ENCODE measurements at places on chromosomes 7 and 10. TPM values are rescaled to one million over a fixed set of nuclear protein-coding genes. Genes with fewer than 3 reads are reported as not detected.

Gene STEAP2
- 1.6 TPM for total RNA-seq

DNA sequence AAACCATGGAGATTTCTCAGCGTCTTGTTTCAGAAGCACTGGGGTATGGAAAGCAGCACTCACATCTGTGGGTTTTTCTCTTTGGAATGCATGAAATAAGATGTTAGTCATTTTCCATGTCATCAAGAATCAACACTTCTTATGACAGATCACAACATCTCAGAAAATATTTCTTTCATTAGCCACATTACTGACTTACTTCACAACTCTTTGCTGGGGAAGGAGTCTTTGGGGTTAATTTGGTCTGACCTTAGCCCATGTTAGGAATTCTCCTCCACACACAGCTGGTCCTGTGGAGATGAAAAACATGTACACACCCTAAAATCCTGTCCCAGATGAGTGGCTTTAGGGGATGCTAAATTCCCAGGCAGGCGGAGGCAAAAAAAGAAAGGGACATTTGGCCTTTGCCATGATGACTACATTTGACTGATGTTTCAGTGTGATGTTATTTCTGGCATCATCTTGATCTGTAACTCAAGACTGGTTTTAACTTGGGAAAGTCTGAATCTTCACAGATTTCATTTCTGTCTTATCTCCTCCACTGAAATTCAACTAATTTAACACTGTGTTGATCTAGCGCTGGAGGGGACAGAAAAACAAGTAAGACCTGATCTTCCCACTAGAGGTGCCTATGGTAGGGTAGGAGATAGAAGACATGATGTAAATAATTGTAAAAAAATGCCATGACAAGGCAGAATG is 363.2 kb downstream of the PRPF18 start:
- H3K27me3 ChIP-seq, result no peaks in the 10 kb centered on the region
- peak overlapping the region; percentile 60 for H3K27ac ChIP-seq
- peaks cover 12% of the 10 kb centered on the region for H3K36me3 ChIP-seq
- no peak for DNase-seq

Gene ZPBP
- not detected for total RNA-seq

Gene OR2A7
- 0.41 TPM for total RNA-seq

- no peak overlapping the region for H3K4me3 ChIP-seq
- no peak overlapping the region for H3K27ac ChIP-seq
- no peak for DNase-seq
These were observed 161.2 kb downstream of the TAX1BP1 start for GRCh38 chr7:27901028-27901760.

Gene PILRA
- 2.7 TPM for total RNA-seq

DNA sequence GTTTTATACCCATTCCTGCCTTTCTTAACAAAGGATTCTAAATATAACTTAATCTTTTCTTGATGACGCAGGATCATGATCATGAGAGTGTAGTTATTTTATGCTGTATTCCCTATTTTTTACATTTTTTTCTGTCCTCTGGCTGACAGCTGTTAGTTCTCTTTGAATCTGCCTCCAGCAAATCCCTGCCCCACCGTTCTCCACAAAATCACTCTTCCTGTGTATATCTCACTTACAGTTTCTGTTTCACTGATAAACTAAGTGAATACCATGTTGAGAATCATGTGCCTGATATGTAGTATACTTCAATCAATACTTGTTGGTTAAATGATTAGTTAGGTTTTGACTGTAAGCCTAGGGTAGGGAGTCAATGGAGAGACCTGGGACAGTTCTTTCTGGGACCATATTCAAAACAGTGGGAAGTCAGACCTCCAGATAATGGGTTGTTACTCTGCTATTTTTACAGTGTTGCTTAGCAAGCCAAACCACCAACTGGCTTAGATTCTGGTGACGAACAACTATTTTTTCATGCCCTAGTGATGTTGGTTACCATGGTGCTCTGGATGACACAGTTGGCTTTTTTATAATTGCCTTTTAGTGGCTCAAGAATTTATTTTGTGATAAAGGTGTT is 12.8 kb downstream of the CNNM1 start:
- H3K4me1 ChIP-seq, result peaks cover 12% of the 10 kb centered on the region
- no peak overlapping the region for H3K27ac ChIP-seq
- H3K36me3 ChIP-seq, result no peaks in the 10 kb centered on the region
- H3K4me3 ChIP-seq, result no peak overlapping the region

- no peak overlapping the region for H3K27ac ChIP-seq
- H3K27me3 ChIP-seq, result peaks cover 2% of the 10 kb centered on the region
- no peak for DNase-seq
- H3K4me1 ChIP-seq, result no peaks in the 10 kb centered on the region
- H3K4me3 ChIP-seq, result no peak overlapping the region
These were observed 100.9 kb downstream of the FOXL3 start for GRCh38 chr7:390761-391410.

DNA sequence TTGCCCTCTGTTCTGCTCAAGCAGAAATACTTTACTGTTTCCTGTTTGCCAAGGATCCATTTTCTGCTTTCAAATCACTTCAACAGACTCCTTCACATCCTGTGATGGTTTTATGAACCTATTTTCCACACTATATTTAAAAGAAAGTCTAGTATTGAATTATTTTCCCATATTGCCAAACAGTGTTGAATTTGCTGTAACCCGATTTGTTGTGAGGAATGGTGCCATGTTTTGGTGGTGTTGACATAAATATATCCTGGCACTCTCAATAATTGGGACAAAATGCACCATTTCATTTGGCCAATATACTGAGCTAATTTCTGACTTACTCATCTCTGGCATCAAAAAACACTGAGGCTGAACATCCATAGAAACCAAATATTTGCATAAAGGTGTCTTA is 615.4 kb upstream of the SEMA3D start:
- no peaks in the 10 kb centered on the region for H3K4me1 ChIP-seq
- H3K4me3 ChIP-seq, result no peak overlapping the region
- no peaks in the 10 kb centered on the region for H3K27me3 ChIP-seq

DNA sequence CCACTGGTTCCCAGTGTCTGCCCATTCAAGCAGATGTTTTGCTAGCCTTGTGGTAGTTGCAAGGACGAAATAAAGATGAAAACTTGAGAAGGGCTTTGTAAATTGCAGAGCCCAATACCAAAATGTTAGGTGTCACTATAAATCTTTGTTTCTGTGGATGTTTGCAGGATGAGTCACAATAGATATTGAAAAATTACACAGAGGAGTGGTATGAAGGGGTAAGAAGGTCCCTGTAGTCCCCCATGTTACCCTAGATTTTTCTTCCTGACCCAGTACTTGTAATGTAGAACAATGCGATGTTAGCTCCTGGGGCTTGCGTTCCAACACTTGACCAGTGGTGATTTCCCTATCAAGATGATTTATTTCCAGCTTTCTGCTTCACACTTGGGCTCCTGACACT is 102.6 kb upstream of the LYZL1 start:
- no peaks in the 10 kb centered on the region for H3K27me3 ChIP-seq
- H3K36me3 ChIP-seq, result no peaks in the 10 kb centered on the region
- H3K4me3 ChIP-seq, result no peak overlapping the region
- H3K4me1 ChIP-seq, result peaks cover 5% of the 10 kb centered on the region
- no peak overlapping the region for H3K27ac ChIP-seq
- no peak for DNase-seq

DNA sequence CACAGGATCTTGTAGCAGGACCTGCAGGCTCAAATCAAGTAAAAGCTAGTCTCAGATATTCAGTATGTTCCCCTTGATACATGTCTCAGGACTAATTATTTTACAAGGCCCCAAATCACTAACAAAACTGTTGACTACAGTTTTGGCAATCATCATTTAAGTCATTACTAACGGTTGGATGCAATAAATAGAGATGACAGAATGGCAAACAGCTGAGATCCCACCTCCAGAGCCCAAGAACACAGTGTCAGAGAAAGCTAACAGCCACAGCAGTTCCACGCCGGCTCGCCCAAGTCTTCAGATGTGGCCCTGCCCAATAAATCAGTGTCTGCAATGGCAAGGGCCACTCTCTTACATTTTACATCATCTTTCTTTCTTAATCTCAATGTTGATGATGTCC is 87.6 kb downstream of the CTBP2 start:
- H3K4me3 ChIP-seq, result peak overlapping the region; percentile 44
- no peak for DNase-seq
- peaks cover 29% of the 10 kb centered on the region for H3K36me3 ChIP-seq
- H3K27ac ChIP-seq, result no peak overlapping the region
- H3K27me3 ChIP-seq, result no peaks in the 10 kb centered on the region
- H3K4me1 ChIP-seq, result peaks cover 52% of the 10 kb centered on the region

Gene SUGCT
- 5.9 TPM for total RNA-seq

Gene CD36
- total RNA-seq, result 0.23 TPM

Gene MKX
- not detected for total RNA-seq

DNA sequence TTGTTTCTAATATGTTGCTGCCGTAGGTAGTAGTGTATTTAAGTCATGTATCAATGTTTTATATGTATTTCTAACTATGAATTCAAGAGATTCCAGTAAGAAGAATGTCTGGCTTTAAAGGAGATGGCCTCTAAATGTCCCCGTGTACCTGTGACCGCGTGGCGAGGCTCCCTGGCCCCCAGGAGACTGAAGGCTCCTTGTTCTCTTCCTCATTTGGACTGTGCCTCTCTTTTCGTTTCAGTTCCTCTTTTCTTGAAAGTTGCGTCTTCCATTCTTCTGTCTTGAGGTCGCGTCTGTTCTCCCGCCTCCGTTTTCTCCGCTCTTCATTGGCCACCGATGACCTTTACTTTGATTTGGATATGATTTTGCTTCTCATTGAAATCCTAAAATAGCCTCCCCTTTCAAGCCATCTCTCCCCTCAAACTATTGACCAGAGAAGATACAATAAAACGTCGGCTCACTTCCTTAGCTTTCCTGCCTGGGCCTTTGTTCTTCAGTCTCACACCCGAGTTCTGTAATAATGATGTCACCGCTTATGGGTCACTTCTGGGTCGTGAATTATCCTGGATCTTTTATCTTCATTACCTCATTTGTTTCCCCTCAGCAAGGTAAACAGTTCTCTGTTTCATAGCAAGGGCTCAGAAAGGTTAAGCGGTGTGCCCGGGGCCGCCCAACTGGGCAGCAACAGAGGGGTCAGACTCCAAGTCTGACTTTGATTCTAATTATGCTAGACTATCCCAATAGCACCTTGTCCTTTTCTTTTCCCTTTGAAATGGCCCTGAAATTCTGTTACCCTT is 28.7 kb downstream of the WIPI2 start:
- H3K4me1 ChIP-seq, result peaks cover 15% of the 10 kb centered on the region
- DNase-seq, result no peak
- no peak overlapping the region for H3K4me3 ChIP-seq

DNA sequence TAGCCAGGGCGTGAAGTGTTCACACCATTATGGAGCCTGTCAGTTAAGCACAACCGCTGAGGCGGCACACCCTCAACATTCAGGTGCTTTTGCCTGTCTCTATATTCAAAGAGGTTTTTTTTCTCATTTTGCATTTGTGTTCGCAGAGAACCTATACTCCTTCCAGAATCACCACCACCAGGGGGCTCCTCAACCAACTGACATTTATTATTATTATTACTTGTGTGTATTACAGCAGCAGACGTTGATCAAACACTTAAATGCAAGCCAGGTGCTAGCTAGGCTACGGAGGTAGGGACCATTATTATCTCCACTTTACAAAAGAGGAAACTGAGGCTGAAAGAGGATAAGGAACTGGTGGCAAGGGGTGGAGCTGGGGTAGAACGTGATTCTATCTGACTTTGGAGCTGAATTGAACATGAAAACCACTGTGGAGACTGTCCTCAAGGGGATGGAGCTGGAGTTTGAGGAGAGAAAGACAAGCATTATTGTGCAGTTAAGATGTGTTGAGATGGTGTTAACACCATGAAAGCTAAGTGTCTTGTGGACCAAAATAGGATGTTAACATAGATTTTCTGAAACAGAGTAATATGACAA is 133.8 kb upstream of the PLXNA4 start:
- no peaks in the 10 kb centered on the region for H3K36me3 ChIP-seq
- H3K4me1 ChIP-seq, result peaks cover 9% of the 10 kb centered on the region
- no peak for DNase-seq
- H3K27ac ChIP-seq, result no peak overlapping the region
- no peaks in the 10 kb centered on the region for H3K27me3 ChIP-seq

DNA sequence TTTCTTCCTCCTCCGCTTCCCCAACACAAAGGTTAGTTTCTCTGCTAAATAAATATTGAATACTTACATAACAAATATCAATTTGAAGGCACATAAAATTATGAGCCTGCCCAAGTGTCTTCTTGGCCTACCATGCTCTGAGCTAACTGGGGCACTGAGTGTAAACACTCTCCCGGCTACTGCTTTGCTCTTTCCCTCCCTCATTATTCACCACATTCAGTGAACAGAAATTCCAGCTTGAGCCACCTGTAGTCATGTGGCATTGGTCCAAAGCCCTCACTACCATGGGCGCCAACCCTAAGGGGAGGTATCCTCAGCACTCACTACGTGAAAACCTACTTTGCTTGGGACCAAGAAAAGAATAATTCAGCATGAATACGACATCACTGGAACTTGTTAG is 409.0 kb downstream of the KCNMA1 start:
- H3K4me1 ChIP-seq, result peaks cover 10% of the 10 kb centered on the region
- no peak for DNase-seq
- H3K36me3 ChIP-seq, result no peaks in the 10 kb centered on the region
- H3K4me3 ChIP-seq, result no peak overlapping the region

- DNase-seq, result no peak
- no peaks in the 10 kb centered on the region for H3K36me3 ChIP-seq
- no peak overlapping the region for H3K4me3 ChIP-seq
- H3K27ac ChIP-seq, result no peak overlapping the region
- H3K4me1 ChIP-seq, result no peaks in the 10 kb centered on the region
These were observed 107.0 kb upstream of the LRRN3 start for GRCh38 chr7:110983822-110984456.

Gene COL28A1
- 0.28 TPM for total RNA-seq

DNA sequence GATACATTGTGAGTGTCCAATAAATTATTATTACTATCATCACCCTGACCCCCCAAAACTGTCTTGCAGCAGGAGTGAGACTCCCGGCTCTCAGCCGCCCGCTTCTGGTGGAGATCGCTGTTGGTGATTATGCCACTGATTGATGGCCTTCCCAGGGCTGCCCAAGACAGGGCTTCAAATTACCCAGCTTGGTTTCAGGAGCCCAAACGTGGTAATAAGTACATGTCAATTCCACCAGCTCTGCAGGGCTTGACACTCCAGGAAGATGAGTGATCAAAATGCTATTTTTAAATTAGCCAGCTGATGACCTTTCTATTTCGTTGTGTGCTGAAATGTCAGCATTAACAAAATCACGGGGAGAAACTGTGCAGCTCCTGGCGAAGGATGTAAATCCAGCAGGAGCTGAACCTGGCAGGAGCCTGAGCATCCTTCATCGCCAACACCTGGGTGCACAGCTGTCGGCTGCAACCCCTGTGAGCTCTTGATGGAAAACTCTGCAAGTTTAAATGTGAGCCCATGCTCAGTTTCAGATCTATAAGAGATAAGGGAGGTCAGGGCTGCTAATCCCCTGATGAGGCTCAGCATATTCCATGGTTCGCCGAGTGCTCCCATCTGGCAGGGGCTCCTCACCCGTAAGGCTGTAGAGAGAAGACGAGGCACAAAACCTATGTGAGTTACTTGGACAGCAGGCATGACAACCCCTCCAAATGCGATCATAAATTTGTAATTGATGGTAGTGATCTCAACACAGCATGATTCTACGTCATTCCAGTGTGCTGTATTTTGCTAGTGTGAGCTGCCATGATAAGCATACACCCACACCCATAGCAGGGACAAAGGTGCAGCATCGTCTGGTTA is 446.3 kb downstream of the TCERG1L start:
- no peak overlapping the region for H3K27ac ChIP-seq
- DNase-seq, result no peak
- H3K4me1 ChIP-seq, result no peaks in the 10 kb centered on the region
- no peak overlapping the region for H3K4me3 ChIP-seq
- no peaks in the 10 kb centered on the region for H3K36me3 ChIP-seq
